Uterus (tissue), 4 donors: ENCODE measurements at places on chromosomes 3 and 15. TPM values are rescaled to one million over a fixed set of nuclear protein-coding genes. Genes with fewer than 3 reads are reported as not detected.

DNA sequence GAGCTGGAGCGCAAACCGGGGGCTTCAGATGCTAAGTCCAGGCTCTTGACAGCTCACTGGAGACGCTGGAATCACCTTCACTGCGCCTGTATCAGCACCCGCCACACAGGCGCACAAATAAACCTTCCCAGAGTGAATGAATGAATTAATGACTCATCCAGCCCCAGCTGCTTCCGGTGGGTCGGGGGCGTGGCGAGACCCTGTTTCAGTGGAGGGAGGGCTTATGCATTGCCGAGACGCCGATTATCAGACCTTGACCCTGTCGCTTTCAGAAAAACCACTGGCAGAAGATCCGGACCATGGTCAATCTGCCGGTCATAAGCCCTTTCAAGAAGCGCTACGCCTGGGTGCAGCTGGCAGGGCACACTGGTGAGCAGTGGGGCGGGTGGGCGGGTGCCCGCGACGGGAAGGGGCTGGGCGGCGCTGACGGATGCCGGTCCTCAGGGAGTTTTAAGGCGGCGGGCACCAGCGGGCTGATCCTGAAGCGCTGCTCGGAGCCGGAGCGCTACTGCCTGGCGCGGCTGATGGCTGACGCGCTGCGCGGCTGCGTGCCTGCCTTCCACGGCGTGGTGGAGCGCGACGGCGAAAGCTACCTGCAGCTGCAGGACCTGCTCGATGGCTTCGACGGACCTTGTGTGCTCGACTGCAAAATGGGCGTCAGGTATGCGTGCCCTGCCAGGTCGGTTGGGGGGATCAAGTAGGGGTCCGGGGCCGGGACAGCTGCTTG is 7.7 kb downstream of the ITPKA start:
- H3K4me1 ChIP-seq = peaks cover 9% of the 10 kb centered on the region
- H3K27ac ChIP-seq = no peak overlapping the region
- no peaks in the 10 kb centered on the region for H3K36me3 ChIP-seq
- no peak overlapping the region for H3K4me3 ChIP-seq

Gene SCAANT1
- not detected for total RNA-seq

- H3K27ac ChIP-seq = peak overlapping the region; percentile 89
- no peaks in the 10 kb centered on the region for H3K36me3 ChIP-seq
- H3K4me1 ChIP-seq = no peaks in the 10 kb centered on the region
These were observed 1.1 kb upstream of the RBMS3 start for GRCh38 chr3:29279806-29280205.

- H3K27ac ChIP-seq = no peak overlapping the region
- DNase-seq = no peak
- no peaks in the 10 kb centered on the region for H3K36me3 ChIP-seq
- H3K27me3 ChIP-seq = no peaks in the 10 kb centered on the region
These were observed 876.6 kb downstream of the TUSC7 start for GRCh38 chr3:117586161-117586560.
